Calu3 (cell line): ENCODE measurements at places on chromosomes 1 and 21. TPM values are rescaled to one million over a fixed set of nuclear protein-coding genes. Genes with fewer than 3 reads are reported as not detected.

DNA sequence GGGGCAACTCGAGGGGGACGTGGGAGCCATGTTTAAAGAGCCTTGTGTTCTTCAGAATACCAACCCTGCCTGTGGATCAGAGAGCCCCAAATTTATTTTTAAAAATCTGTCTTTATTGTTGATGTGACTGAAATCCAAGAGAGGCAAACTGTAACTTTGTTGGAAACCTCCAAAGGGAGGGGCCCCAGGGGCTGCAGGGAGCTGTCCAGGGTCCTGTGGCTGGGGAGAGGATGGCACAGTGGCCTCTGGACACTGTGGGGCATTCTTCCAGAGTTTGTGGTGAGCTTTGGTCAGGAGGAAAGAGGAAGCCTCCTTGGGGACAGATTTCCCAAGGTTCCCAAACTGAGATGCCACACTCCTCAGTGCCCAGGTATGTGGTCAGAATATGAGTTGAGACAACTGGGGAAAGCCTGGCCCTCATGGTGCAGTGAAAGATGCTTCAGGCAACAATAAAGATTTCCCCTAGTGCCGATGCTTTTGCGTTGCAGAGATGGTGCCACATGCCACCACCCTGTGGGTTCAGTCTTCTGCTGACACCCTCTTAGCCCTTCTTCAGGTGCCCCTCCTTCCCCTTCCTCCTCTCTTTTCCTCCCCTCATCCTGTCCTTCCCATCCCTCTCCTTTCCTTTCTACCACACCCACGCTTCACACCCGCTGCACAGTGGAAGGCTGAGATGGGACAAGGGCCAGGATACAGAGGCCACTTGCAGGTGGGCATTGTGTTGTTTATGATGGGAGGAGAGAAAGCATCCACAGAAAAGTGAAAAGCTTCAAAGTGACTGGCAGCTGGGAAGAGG lies 122.1 kb downstream of the UCK2 start:
- peak; percentile 18 for DNase-seq

GRCh38 chr1:143652744-143653428 lies 318.9 kb downstream of the FAM72C start:
- no peak for DNase-seq

ATF3 gene
- 11.1 and 13.0 TPM in 2 replicates for total RNA-seq

DNA sequence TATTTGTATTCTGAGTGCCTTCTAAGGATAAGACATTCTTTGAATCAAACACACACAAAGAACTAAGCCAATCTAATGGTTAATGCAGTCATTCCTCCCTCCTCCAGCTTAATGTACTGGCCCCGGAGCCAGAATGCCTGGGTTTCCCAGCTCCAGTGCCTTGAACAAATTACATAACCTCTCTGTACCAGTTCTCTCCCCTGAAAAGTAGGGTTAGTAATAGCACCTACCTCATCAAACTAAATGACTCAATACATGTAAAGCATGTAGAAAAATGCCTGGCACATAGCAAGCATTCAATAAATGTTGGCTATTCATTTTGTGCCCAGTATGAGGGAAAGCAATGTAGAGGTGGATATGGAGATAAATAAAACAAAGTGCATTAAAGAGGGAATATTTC lies 14.0 kb downstream of the C1orf52 start:
- DNase-seq, result no peak

GRCh38 chr1:156128308-156128653 lies 13.8 kb downstream of the LMNA start:
- DNase-seq, result no peak

DNA sequence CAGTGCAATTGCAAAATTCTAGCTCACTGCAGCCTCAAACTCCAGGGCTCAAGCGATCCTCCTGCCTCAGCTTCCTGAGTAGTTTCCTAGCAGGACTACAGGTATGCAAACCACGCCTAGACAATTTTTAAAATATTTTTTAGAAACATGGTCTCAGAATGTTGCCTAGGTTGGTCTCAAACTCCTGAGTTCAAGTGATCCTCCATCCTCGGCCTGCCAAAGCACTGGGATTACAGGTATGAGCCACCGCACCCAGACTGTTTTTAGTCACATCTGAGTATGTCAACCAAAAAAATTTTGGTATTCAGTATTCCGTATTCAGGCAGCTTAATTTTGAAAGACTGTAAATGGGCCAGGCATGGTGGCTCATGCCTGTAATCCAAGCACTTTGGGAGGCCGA lies 11.2 kb downstream of the TARBP1 start:
- DNase-seq, result no peak

- DNase-seq, result peak; percentile 53
Measured at GRCh38 chr1:51284487-51284954, 45.8 kb downstream of the TTC39A start.

DNA sequence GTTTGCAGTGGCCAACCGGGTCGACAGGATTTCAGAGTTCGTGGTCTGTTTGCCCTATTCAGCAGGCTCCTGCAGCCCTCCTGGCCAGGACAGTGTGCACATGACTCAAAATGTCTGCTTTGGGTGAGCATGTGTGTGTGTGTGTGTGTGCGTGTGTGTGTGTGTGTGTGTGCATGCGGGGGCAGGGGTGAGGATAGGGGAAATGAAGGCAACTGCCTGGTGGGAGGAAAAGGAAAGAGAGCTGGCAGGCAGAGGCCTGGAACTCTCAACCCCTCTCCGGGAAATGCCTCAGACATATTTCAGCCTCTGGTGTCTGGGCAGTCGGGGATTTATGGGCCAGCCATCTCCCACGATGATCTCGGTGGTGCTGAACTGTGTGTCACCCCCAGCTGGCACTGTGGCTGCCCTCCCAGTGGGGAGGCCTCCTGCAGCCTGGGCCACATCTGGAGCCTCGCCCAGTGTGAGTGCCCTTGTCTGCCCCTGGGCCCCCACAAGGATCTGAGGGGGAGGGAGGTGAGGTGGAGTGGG lies 15.2 kb downstream of the CDCP2 start:
- no peak for DNase-seq

SDC3 gene
- 15.0 and 20.5 TPM in 2 replicates for total RNA-seq

- peak; percentile 79 for DNase-seq
Measured at GRCh38 chr1:61588736-61589672, 135.9 kb downstream of the TM2D1 start.

DNA sequence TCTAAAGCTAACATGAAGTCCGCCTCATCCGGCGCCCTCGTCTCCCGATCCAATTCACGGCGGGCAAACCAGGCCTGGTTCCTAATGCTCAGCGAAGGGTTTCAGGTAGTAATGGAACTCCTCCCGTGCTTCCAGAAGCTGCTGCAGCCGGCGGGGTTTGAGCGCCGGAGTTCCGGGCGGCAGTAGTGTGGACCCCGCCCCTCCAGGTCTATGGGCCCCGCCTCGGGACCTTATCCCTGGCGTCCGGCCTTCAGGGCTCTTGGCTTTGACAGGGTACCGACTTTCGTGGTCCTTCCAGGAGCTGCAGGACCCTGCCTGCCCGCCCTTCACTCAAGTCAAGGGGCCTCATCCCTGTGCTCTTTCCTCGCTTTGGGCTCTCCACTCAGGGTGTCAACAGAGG lies 304.1 kb downstream of the FAM72C start:
- DNase-seq, result no peak

GRCh38 chr1:93095804-93096585 lies 16.9 kb downstream of the MTF2 start:
- no peak for DNase-seq

GRCh38 chr21:34524646-34525601 lies 12.9 kb upstream of the KCNE1 start:
- DNase-seq, result no peak

GRCh38 chr1:17437580-17438317 lies 1.7 kb downstream of the RCC2 start:
- DNase-seq, result peak; percentile 32

DNA sequence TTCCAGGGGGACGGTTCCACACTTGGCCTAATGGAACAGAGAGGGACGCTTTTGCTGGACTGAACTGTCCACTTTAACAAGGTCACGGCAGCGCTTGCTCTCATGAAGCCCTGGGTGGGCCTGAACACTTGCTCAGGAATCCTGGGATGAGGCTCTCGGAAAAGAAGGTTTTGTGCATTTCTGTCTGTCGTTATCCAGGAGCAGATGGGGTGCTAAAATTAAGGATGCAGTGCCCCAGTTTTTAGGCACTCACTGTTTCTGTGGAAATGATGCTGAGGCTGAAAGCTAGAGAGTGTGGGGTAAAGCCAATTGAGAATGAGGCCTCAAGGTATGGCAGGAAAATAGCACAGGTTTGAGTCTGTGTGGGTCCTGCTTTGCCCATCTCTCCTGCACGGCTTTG lies 111.0 kb downstream of the DAB1 start:
- no peak for DNase-seq

GPR89A gene
- total RNA-seq, result 32.4 and 37.6 TPM in 2 replicates

DNA sequence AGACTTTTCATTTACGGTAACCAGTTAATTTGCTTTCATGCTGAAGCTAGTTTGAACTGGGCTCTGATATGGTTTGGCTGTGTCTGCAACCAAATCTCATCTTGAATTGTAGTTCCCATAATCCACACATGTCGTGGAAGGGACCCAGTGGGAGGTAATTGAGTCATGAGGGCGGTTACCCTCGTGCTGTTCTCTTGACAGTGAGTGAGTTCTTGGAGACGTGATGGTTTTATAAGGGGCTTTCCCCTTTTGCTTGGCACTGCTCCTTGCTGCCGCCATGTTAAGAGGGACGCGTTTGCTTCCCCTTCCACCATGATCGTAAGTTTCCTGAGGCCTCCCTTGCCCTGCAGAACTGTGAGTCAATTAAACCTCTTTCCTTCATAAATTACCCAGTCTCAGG lies 10.3 kb upstream of the FHAD1 start:
- DNase-seq, result no peak

FAM72D gene
- total RNA-seq, result 8.2 and 10.3 TPM in 2 replicates

DNA sequence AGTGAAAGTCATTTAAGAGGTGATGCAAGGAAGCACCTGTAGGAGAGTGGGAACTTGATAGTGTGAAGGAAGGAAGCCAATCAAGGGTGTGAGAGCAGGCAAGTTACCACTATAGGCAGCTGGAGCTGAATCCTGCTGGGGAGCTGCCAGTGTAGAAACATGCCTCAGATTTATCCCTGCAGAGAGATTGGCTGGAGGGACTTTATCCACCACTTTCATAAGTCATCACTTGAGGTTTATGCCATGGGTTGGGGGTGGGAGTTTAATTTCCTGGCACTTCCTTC lies 443.6 kb downstream of the PLPP3 start:
- DNase-seq, result no peak

DNA sequence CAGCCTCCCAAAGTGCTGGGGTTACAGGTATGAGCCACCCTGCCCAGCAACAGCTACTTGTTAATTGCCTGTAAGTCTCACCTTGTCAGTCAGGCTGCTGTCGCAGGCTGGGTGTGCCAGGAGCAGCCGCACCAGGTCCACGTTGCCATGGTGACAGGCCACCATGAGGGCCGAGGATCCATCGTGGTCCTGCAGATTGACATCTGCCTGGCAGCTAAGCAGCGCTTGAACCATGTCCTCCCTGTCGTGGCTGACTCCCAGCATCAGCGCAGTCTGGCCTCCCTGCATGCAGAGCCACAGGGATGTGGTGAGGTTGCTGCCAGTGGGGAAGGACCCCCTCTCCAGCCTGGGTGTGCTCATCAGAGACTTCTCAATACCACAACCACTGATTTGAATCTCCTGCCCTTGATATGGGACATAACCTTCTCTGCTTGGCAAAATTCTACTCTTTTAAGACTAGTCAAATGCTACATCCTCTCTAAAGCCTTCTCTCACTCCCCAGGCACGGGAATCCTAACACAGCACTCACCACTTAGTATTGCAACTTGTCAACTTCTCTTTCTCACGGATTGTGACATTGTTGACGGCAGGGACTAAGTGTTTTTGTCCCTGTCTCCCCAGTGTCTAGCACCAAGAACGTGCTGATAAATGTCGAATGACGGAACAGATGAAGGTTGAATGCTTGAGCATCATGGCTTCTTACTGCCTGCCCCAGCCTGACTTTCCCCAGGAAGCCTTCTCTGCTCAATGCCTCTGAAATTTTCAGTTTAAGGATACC lies 52.9 kb downstream of the L1TD1 start:
- peak; percentile 15 for DNase-seq

DNA sequence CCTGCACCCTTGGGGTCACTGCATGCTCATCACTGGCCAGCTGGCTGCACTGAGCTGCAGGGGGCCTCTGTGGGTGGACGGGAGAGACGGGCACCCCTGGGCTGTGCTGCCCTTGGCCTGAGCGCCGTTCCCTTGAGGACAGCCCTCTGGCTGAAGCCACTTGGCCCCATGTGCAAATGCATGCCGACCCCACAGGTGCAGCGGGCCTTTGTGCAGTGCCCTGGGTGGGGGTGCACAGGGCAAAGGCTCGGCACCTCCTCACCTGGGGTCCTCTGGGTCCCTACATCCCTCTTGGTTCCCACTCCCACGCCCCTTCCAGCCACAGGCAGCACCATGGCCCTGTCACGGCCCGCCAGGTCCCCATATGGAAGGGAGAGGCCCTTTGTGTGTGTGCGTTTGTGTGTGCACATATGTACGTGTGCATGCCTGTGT lies 41.3 kb downstream of the COQ8A start:
- no peak for DNase-seq

GRCh38 chr1:156911577-156912298 lies 8.7 kb upstream of the LRRC71 start:
- DNase-seq, result no peak

DNA sequence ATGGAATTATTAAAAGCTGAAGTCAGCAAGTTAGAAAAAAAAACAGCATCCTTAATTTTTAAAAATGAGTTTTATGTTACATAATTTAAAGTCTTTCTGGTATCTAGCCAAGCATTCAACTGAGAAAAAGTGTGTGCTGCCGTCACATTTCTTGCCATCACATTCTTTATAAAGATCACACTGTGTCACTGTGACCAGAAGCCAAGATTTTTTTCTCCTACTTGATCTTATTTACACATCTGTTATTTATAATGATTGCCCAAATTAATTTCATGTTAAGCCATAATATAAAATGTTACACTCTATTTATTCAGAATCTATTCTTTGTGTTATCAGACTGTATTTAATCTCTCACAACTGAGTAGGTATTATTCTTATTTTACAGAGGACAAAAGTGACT lies 1603.7 kb downstream of the PLA2G4A start:
- no peak for DNase-seq

- DNase-seq, result peak; percentile 51
Measured at GRCh38 chr1:206503591-206504362, 3.6 kb upstream of the RASSF5 start.

TRIM46 gene
- total RNA-seq, result 1.1 and 1.8 TPM in 2 replicates

GRCh38 chr21:27570306-27570868 lies 603.5 kb upstream of the ADAMTS5 start:
- no peak for DNase-seq

EFNA4 gene
- total RNA-seq, result 12.6 and 13.9 TPM in 2 replicates

DNA sequence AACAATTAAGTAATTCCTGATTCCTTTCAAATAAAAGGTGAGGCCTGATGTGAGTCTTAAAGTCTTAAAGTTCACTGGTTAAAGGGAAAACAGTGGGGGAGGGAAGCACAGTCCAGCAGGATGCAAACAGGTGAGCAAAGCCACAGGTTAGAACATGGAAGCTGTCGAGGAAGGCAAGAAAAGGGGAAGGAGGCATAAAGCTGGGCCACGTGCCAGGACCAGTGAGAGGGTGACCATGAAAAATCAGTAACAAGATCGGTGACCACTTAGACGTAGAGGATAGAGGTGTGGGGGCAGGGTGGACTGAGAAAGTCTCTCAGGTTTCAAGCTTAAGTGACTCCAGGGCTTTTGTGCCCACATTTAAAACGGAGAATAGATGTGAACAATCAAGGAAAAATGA lies 231.3 kb downstream of the SETD4 start:
- DNase-seq, result no peak
